Fibroblast of upper back skin (primary cell): ENCODE measurements at places on chromosomes 4 and X.

GRCh38 chr4:89682808-89683207, 154.2 kb downstream of the SNCA start:
- DNase-seq = no peak

- DNase-seq = no peak
Observed at GRCh38 chr4:41294445-41295062, 37.8 kb downstream of the UCHL1 start.

DNA sequence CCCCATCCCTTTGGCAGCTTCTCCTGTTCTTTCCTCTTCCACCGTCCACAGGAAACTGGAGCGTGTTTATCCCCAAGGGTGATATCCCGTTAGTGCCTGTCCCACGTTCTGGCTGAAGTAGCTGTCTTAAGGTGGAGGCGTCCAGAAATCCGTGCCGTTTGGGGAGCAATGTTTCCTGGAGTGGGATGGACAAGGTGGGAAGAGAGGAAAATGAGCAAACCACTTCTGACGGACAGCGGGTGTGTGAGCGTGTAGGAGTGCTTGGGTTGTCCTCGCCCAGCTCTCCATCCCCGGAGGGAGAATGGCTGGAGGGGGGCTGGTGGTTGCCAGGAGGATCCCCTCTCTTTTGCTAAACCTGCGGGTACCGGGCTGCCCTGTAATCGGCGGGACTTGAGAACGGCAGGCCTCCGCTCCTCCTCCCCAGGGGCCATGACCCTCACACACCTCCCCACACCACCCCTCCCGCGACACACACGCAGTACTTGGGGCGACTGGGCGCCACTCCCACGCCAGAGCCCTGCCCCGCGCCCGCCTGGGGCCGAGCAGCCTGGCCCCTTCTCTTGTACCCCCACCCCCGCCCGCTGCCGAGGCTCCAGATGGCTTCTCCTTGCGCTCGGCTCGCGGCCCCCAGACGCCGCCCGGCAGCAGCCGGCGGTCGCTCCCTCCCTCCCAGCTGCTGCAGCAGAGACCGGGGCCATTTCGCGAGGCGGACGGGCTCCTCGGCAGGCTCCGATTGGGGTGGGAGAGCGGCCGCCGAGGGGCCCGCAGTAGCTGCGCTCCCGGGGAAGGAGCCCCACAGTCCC, 13.9 kb upstream of the PRDM8 start:
- no peak for DNase-seq

DNA sequence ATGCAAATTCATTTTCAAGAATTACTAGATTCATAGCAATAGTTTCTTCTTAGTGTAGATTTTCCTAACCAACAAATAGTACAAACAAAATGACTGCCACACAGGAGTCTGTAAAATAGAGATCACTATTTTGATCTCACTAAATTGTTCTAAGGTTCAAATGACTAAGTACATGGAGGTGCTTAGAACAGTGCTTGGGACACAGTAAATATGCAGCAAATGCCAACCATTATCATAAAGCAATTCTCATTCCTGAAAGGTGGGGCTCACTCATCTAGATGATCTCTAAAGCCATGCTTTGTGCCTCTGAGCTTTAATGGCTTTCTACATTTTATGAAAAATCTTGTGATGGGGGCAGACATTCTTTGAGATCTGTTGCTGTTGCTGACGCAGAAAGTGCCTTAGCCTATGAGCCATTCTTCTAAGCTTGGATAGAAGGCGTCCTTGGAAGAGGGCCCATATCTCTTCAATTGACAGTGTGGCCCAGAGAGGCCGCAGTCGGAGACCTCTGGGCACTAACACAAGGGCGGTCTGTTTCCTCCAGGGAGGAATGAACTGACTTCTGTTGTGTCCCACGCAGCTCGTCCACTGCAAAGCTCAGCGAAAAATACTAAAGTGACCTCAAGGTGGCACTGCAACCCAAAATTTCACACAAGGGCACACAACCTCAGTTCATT, 23.5 kb downstream of the TLR10 start:
- DNase-seq = peak; percentile 53

DNA sequence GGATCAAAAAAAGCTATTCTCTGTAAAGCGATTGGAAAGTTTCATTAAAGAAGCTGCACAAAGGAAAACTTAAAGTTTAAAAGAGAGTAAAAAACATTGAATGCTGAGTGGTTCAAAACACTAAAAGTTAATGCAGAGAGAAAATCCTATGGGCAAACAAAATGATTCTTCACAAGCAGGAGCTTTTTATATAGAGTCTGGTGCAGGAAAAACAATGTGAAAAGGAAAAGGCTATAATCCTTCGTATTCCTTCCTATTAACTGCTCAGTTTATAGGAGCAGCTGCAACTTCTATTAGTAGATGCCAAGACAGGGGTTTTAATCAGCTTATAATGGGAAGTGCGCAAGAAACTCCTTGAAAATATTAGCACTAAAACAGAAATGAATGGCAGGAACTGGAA, 100.7 kb downstream of the PDGFC start:
- no peak for DNase-seq
